ENCODE measurements at places on chromosomes 2 and 18. TPM values are rescaled to one million over a fixed set of nuclear protein-coding genes. Genes with fewer than 3 reads are reported as not detected.

DNA sequence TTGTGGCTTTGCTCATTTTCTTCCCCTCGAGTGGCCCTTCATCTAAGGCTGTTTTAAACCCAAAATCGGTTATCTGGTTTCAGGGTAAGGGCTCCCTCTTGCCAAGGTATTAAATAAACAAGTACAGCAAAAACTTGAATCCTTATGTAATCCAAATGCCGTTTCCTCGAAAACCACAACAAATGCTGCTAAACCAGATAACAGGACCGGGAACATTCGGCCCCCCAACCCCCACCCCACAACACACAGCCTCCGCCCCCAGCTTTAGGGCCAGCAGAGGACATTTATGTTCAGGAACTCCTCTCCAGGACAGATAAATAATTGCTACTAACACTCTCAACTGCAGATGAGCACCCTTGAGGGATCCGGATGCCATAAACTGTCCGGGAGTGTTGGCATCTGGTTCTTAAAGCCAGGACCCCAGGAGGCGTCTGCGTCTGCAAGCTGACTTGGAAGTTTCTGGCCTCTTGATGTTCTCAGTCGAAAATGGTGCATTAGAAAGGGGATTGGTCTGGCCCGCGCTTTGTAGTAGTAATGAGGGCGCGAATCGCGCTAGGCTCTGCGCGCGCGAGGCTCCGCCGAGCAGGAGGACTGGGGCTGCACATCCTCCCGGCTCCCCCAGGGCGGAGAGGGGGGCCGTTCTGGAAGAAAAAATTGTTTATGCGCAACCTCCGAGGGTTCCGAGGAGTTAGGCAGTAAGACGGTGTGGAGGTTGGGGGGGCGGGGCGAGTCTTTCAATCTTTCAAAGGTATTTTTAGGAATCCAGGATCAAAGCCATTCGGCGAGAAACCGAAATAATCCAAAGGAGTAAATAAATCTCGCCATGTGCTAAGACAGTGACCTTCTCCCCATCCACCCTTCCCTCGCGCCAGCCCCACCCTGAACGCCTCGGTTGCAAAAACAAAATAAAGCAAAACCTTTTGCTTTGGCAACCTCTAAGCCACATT is 3.9 kb upstream of the ID2 start:
- DNase-seq = peak; percentile 62

DNA sequence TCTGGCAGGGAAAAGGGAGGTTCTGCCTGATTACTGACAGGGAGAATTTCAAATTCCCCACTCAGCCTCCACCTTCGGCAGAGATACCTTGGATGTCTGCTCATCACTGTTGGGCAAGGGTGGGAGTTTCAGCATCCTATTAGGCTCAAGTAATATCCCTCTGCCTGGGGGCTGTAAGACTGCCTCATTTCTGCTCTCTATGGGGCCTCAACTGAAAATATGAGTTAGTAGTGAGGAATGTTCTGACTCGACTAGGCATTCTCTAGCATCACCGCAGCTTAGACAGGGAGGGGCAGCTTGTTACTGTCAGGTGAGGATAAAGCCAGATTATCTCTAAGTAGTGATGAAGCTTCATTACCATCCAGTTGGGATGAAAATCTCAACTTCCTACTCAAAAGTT is 87.7 kb upstream of the LRP1B start:
- no peak for DNase-seq

GRCh38 chr2:233714121-233714520 is 1.4 kb downstream of the UGT1A5 start:
- DNase-seq = no peak

Gene PTPRM
- 104 TPM for total RNA-seq

Gene PCARE
- total RNA-seq = not detected

Measured in dermis blood vessel endothelial cell (primary cell).